ENCODE measurements at places on chromosomes 16 and 17.

GRCh38 chr17:33240362-33240761, 52.7 kb downstream of the ASIC2 start:
- DNase-seq = no peak

GRCh38 chr17:61388561-61389356, 10.9 kb upstream of the TBX2 start:
- no peak for DNase-seq

- DNase-seq = no peak
Observed at GRCh38 chr17:70119983-70120382, 45.0 kb downstream of the KCNJ16 start.

DNA sequence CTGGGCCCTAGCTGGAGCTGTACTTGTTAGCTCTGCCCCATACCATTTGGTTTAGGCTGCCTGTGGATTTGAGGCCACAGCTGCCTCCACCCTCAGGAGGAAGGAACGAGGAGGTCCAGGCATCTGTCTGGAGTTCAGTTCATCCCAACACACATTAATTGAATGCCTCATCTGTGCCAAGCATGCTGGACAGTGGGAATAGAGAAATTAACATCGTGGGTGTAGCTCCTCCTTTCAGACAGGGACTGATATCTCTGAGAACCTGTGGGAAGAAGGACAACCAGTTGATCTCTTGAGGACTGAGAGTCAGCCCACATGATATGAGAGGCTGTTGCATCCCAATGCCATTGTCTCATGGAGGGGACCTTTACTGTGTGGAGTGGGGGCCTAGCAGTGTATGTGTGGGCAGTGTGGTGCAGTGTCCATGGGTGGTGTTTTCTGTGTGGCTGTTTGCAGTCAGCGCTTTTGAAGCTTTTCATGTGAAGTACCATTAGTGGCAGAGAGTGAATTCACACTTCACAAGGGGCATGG, 29.4 kb upstream of the DDX52 start:
- DNase-seq = no peak

DNA sequence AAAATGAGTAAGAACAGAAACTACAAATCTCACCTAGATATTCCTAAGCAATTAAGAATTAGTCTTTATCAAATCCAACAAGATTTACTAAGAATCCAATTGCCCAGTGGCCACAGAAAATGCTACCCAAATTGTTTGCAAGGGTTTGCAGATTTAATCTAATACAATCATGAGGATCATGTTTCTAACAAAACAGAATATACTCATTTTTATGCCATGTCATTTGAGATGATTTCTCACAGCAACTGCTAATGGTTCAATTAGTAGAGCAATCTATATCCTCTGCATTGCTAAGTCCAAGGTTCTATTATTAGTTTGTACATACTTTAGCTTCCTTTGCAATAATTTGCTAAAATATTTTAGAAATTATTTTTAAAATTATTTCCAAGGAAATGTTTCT, 41.2 kb downstream of the HELZ start:
- no peak for DNase-seq

- peak; percentile 58 for DNase-seq
Observed at GRCh38 chr17:5249615-5250014, 15.0 kb upstream of the SCIMP start.

DNA sequence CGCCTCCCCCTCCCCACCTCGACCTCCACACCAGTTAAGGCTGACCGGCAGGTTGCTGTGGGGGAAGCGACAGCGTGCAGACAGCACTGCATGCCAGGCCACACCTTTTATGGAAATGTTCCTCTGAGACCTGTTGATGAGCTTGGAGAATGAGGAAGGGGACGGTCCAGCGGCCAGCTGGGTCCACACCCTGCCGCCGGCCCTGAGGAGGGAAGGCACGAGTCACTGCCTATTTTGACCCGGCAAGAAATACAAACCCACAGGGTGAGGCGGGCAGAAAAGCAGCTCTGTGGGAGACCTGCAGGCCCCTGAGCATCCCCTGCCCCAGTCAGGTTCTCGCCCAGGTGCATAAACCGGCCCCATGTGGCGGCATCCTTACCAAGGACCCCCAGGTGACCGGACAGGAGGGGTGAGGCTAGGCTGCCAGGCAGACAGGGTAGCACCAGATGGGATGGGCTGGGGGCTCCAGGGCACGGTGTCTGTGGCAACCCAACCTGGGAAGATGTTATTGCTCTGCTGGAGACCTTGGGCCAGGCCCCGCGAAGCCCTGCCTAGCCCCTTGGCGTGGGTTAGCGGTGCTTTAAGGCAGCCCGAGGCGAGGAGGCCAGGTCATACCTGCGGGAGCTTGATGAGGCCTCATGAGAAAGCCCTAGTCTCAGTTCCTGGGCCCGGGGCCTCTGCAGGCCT, 12.7 kb downstream of the NATD1 start:
- no peak for DNase-seq

DNA sequence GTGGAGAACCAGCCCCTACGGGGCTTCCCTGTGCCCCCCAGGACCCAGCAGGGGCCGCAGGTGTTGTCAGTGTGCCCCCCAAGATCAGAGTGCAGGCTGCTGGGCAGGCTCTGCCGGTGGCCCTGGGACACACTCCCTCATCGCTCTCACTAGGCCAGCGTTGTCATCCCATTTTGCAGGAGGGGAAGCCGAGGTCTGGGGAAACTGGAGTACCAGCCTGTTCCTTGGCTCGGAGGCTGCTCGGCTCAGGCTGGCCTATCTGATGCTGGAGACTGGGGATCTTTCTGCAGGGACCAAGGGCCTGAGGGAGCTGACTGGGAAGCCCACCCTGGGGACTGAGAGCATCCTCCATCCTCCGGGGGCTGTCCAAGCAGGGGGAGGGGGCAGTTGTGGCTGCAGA, 74.2 kb upstream of the CBX4 start:
- no peak for DNase-seq

DNA sequence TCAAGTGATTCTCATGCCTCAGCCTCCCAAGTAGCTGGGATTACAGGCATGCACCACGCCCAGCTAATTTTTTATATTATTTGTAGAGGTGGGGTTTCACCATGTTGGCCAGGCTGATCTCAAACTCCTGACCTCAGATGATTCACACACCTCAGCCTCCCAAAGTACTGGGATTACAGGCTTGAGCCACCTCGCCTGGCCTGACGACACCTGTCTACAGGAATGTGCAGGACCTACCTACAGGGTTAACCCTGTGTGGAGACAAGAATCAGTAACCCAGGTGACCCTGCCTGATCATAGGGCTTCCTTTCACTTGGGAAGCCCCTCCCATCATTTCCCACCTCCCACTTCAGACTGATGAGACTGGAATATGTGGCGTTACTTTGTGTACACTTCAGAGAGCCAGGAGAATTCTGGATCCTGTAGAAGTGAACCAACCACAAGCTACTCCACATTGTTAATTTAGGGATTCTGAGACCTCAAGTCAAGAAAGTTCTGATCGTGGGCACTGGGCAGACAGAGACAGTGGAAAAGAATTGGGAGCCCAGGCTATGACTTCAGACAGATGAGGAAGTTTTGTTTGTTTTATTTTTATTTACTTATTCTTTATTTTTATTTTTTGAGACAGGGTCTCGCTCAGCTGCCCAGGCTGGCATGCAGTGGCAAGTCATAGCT, 5.7 kb upstream of the MILR1 start:
- no peak for DNase-seq

GRCh38 chr17:38507436-38507835, 79.2 kb downstream of the ARHGAP23 start:
- DNase-seq = no peak

DNA sequence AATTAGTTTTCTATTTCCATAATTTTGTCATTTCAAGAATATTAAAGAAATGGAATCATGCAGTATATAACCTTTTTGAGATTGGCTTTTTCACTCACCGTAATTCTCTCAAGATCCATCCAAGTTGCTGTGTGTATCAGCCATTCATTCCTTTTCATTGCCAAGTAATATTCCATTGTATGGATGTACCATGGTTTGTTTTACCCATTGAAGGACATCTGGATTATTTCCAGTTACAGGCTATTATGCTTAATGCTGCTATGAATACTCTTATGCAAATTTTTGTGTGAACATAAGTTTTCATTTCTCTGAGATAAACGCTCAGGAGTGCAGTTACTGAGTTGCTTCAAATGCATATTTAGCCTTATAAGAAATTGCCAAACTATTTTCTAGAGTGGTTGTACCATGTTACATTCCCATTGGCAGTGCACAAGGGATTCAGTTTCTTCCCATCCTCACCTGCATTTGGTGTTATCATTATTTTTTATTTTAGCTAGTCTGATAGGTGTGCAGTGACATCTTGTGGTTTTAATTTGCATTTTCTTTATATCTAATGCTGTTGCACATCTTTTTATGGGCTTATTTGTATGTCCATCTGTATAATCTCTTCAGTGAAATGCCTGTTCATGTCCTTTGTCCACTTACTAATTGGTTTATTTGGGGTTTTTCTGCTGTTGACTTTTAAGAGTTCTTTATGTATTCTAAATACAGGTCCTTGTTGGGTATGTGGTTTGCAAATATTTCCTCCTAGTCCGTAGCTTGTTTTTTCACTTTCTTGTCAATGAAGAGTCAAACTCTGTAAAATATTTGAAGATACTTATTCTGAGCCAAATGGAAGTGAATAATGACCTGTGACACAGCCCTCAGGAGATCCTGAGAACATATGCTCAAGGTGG, 32.7 kb downstream of the BMERB1 start:
- no peak for DNase-seq

DNA sequence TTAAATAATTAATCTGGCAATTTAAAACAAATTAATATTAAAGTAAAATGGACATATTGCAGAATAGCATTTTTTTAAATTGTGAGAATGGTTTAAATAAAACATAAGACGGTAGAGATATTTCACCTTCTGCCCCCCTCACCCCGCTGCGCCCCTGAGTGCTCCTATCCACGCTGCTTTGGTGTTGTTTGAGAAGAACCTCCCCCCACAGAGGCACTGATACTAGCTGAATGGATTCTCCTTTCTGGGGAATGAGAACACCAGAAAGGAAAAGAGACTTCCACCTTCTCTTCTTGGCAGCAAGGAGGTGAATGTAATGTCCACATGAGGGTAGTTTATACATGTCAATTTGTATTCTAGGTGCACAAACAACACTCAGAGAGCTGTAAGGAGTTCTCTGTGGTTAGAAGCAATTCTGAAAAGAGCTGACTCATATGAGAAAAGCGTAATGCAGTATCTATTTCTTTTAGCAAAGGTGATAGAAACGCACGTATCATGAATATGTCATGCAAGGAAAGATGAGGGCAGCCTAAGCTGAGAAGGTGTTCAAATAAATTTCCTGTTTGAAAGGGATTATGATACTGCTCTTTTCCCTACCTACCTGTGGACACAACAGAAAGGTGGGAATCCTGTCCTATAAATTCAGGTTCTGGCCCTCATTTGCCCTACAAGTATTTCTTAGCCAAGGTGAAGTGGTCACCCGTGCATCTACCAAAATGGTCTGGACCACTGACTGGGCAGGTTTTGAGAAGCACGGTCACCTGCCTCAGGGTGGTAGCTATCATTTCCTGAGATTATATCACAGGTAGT, 126.9 kb downstream of the PARN start:
- DNase-seq = no peak

- no peak for DNase-seq
Observed at GRCh38 chr16:29310852-29311314, 95.6 kb downstream of the NPIPB11 start.

DNA sequence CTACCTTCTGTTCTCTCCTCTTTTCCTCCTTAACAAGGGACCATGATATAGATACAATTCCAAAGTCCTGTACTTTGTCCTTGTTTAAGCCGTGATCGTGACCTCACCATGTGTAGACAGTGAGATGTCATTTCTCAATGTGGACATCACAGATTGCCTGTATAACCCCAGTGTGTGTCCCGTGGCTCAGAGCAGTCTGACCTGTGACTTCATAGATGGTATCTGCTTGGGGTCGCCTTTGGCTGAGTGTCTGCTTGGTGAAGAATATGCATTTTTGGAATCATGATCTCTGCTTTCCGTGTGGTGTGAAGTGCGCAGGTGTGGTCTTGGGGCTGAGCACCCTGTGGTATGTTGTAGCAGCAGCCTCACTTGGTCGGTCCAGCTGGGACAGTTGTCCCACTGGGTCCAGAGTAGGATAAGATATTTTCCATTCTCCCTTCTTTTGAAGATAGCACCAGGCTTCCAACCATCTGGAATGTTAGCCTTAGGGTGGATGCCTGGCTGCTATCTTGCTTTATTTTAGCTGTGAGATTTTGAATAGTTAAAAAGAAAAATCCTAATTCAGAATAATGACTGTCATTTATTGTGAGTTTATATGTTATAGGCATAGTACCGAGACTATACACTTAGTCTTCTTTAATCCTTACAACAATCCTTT, 13.4 kb downstream of the MSI2 start:
- no peak for DNase-seq

DNA sequence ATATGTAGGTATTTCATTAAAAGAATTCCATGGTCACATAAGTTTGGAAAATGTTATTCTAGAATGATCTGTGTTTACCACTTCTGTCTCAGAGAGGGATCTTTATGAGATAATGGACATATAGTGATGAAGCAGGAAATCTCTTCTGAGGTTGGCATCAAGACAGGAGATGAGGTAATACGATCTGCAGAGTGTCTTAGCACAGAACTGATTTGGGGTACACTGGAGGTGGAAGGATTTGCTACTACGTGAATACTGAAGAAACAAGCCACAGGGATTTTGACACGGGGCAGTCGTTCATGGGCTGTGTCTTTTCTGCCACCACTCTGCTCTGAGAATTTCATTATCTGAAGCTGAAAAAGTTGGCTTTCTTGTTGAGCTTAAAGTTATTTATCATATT, 5.5 kb downstream of the CBFB start:
- DNase-seq = no peak

DNA sequence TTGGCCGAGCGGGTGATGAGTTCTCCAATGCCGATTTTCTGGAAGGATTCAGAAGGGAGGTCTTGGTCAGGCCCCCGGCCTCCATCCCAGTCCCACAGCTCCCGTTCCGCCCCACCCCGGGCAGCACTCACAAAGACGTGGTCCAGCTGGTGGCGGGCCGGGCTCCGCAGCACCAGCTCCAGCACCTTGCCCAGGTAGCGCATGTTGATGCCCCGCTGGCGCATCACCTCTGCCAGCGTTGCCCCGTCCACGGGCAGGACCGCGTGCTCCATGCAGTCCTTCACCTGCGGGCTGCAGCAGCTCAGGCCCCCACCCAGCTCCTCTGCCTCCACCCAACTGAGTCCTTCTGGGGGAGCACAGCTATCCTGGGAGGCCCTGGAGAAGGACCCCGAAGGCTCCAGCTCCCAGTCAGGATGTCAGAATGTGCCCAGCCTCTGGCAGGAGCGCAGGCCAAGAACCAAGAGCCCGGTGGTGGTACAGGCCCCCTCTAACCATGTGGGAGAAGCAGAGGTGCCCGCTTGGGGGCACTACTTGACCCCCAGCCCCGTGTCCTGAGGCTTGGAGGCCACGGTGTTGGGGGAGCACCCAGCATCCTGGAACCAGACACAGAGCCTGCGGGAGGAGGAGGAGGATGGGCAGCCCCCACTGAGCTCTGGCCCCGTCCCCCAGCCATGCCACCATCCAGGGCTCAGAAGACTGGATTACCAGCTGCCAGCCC, 16.2 kb downstream of the CLUH start:
- no peak for DNase-seq
